ENCODE measurements at places on chromosomes 5 and 9. TPM values are rescaled to one million over a fixed set of nuclear protein-coding genes. Genes with fewer than 3 reads are reported as not detected.

GNAQ gene
- total RNA-seq = 24.7 TPM

ACSL6 gene
- total RNA-seq = 3.1 TPM

NR5A1 gene
- not detected for total RNA-seq

PCDHB6 gene
- total RNA-seq = not detected

SCGB3A1 gene
- total RNA-seq = not detected

FOXD4L6 gene
- total RNA-seq = not detected

All from activated CD4-positive, alpha-beta T cell treated with anti-CD3 and anti-CD28 coated beads for 36 hours (primary cell).